ENCODE measurements at places on chromosomes 6 and 20. TPM values are rescaled to one million over a fixed set of nuclear protein-coding genes. Genes with fewer than 3 reads are reported as not detected.
A peak's percentile ranks its signal among the peaks of the same experiment; 100 is the strongest.

Gene CEBPB
- total RNA-seq: 29.1 TPM

Gene PYGB
- total RNA-seq: 32.5 TPM

Gene CABLES2
- 8.6 TPM for total RNA-seq

Gene MAS1
- not detected for total RNA-seq

Gene HNF4A
- total RNA-seq: not detected

Gene C4B
- 3.7 TPM for total RNA-seq

Gene GFRA4
- not detected for total RNA-seq

Gene TRPC4AP
- 51.2 TPM for total RNA-seq

Gene TAAR5
- not detected for total RNA-seq

Gene TAGAP
- total RNA-seq: 140 TPM

- peaks cover 7% of the 10 kb centered on the region for H3K27me3 ChIP-seq
- H3K27ac ChIP-seq: no peak overlapping the region
- no peak overlapping the region for H3K4me3 ChIP-seq
- H3K4me1 ChIP-seq: no peaks in the 10 kb centered on the region
Observed at GRCh38 chr20:64192406-64192805, 28.2 kb downstream of the MYT1 start.

- no peaks in the 10 kb centered on the region for H3K27me3 ChIP-seq
- no peak overlapping the region for H3K27ac ChIP-seq
- no peaks in the 10 kb centered on the region for H3K4me1 ChIP-seq
- no peak for DNase-seq
- H3K4me3 ChIP-seq: no peak overlapping the region
Observed at GRCh38 chr20:1845163-1845523, 50.1 kb upstream of the SIRPA start.

- H3K36me3 ChIP-seq: no peaks in the 10 kb centered on the region
- no peaks in the 10 kb centered on the region for H3K4me1 ChIP-seq
- DNase-seq: no peak
- H3K4me3 ChIP-seq: no peak overlapping the region
Observed at GRCh38 chr20:33589059-33589458, 73.1 kb upstream of the C20orf144 start.

DNA sequence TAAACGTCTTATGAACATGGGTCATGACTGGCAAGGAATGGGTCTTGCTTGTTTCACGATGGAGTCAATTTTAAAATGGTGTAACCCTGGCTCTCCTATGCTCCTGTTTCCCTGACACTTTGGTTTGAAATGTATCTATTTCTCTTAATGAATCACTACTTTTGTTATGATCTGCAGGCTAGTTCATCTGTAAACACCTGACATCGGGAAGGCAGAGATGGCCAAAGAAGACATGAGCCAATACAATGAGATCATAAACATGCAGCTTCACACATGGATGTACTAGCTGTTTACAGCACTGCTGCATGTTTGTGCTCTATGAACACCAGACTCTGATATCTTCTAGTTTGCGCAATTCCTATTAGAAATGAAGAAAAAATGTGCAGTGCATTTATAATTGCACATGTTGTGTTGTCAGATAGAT is 11.0 kb upstream of the RAD21L1 start:
- no peak overlapping the region for H3K27ac ChIP-seq
- H3K36me3 ChIP-seq: no peaks in the 10 kb centered on the region
- peaks cover 34% of the 10 kb centered on the region for H3K4me1 ChIP-seq
- H3K4me3 ChIP-seq: no peak overlapping the region

- peaks cover 21% of the 10 kb centered on the region for H3K4me1 ChIP-seq
- no peaks in the 10 kb centered on the region for H3K27me3 ChIP-seq
- DNase-seq: no peak
- no peak overlapping the region for H3K27ac ChIP-seq
- no peaks in the 10 kb centered on the region for H3K36me3 ChIP-seq
Observed at GRCh38 chr6:32685603-32686002, 19.1 kb upstream of the HLA-DQB1 start.

GRCh38 chr20:55090286-55090685 is 614.9 kb downstream of the DOK5 start:
- H3K27me3 ChIP-seq: no peaks in the 10 kb centered on the region
- no peaks in the 10 kb centered on the region for H3K36me3 ChIP-seq
- no peak for DNase-seq
- no peaks in the 10 kb centered on the region for H3K4me1 ChIP-seq
- H3K4me3 ChIP-seq: no peak overlapping the region

DNA sequence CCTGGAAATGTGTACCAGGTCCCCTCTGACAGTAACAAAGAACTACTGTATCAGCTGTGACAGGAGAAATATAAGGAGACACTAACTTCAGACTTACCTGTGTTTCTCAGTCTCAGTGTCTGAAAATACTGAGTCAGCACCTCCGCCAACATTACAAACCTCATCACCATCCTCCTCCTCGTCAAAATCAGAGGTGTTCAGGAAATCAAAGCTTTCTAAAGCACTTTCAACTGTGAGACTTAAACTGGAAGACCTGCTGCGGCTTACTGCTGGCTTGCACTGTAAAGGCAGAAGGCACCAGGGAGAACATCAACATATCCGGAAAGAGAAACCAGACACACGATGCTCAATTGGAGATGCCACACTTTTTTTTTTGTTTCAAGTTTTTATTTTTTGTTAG is 40.3 kb upstream of the ARMH2 start:
- H3K36me3 ChIP-seq: peaks cover 80% of the 10 kb centered on the region
- H3K4me1 ChIP-seq: peaks cover 53% of the 10 kb centered on the region
- no peak overlapping the region for H3K4me3 ChIP-seq
- H3K27me3 ChIP-seq: no peaks in the 10 kb centered on the region

GRCh38 chr6:89858041-89858440 is 28.4 kb downstream of the CASP8AP2 start:
- H3K4me1 ChIP-seq: no peaks in the 10 kb centered on the region
- no peaks in the 10 kb centered on the region for H3K27me3 ChIP-seq
- no peak overlapping the region for H3K4me3 ChIP-seq

- no peaks in the 10 kb centered on the region for H3K36me3 ChIP-seq
- no peak overlapping the region for H3K27ac ChIP-seq
- H3K27me3 ChIP-seq: no peaks in the 10 kb centered on the region
- H3K4me1 ChIP-seq: no peaks in the 10 kb centered on the region
Observed at GRCh38 chr20:53097371-53097770, 125.2 kb downstream of the TSHZ2 start.

DNA sequence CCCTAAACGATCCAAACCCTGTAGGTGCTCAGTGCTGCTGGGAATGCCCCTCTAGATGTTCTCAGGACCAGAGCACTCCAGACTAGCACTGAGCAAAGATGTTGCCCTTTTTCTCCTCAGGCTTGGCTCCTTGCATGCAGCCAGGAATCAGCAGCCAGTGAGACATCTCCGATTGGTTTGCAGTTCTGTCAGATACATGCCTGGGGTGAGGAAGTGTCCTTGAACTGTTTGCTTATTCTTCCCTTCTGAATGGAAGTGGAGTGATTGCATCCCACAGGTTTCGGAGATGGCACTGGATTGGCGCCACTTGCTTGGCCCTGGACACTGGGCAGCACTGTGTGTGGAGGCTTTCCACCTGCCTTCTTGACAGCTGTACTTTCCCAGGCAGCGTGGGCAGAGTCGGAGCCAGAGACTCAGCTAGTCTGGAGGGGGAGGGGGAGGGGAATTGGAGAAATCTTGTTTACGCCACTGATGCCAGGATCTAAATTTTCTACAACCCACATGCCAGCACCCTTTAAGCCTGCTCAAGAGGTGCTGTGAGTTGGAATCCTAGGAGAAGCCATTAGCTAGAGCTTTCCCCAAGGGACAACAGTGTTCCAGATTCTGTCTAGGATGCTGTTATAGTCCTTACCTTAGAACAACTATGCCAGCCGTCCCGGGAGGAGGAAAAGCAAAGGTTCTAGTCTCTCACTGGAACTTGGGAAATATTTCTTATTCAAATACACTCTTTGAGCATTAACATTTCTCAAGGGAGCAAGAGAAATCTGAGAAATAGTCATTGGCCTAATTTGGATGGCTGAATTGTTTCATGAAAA is 49.2 kb upstream of the SASH1 start:
- H3K4me1 ChIP-seq: no peaks in the 10 kb centered on the region
- no peak overlapping the region for H3K4me3 ChIP-seq
- DNase-seq: no peak
- no peaks in the 10 kb centered on the region for H3K27me3 ChIP-seq
- H3K27ac ChIP-seq: no peak overlapping the region

DNA sequence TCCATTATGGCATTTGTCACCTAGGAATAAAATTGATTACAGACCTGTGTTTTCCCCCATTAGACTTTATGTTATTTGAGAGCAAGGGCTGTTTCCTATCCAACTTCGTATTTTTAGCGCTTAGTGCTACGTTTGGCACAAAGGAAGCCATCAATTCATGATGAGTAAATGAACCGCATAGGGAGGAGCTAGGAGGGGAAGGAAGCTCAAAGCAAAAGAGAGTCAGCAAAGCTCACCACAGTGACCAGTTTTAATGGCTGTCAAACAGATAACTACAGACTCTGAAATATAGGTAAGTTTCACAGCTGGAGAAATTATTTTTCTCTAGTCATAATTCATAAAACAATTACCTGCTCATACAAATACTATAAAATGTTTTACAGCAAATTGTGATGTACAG is 6.9 kb upstream of the SAMD3 start:
- H3K27ac ChIP-seq: no peak overlapping the region
- no peaks in the 10 kb centered on the region for H3K4me1 ChIP-seq
- no peak for DNase-seq
- no peak overlapping the region for H3K4me3 ChIP-seq

DNA sequence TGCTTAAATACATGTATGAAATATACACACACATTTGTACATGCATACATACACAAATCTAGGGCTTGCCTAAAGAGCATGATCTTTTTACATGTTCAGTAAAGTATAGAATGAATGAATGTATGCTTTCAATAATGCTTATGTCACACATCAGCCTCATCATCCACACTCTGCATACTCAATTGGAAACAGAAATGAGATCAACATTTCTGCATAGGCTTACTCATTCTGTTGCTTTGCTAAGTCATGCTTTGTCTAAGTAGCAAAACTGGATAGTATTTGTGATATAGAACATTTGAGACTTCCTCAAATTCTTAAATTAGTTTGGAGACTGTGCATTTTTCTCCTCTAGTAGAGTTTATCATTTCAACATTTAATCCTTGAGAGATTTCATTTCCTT is 343.3 kb downstream of the ADGRB3 start:
- no peaks in the 10 kb centered on the region for H3K36me3 ChIP-seq
- H3K4me1 ChIP-seq: no peaks in the 10 kb centered on the region
- no peak overlapping the region for H3K27ac ChIP-seq
- no peaks in the 10 kb centered on the region for H3K27me3 ChIP-seq

DNA sequence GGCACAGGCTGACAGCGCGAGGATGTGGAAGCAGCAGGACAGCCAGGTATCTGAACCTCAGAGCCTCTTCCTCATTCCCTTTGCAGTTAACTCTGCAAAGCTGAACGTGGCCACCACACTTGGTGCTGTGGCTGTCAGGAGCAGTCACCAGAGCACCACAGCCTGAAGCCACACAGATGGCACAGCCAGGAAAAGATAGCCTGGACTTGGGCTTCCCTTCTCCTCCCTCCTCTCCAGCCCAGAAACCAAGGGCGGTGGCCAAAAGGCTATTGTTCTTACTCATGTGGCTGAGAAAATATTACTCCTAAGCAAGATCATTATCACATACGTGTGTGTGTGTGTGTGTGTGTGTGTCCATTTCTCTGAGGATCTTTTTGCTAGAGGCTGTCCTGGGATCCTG is 39.8 kb downstream of the CD164 start:
- no peak overlapping the region for H3K27ac ChIP-seq
- H3K36me3 ChIP-seq: no peaks in the 10 kb centered on the region
- H3K4me3 ChIP-seq: no peak overlapping the region
- no peak for DNase-seq
- H3K27me3 ChIP-seq: no peaks in the 10 kb centered on the region
- no peaks in the 10 kb centered on the region for H3K4me1 ChIP-seq

DNA sequence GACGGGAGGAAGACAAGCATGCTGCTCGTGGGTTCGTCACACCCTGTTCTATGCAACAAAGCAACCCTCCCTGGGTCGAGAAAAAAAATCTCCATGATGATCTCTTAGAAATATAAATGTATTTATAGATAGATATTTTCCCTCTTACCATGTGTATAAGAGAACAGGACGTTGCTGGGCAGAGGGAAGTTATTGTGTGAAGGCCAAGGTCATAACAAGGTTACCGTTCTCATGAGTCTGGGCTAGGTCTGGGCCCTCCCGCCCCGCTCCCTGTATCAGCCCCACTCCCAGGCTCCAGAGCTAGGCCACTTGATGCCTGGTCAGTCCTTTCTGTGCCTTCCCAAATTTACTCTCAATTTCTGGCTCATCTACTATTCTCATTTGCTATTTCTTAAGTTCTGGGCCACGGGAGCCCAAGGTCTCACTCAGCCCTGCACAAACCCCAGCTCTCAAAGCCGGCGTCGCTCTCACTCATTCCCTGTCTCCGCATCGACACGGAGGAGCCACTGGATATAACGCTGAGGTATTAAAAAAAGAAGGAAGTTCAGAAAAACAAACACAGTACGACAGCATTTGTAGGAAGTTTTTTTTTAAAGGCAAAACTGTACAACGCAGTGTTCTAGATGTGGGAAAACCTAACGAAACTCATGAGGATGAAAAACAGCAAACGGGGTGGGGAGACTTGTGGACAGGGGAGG is 96.8 kb downstream of the PSMG4 start:
- peaks cover 35% of the 10 kb centered on the region for H3K4me1 ChIP-seq
- peak overlapping the region; percentile 61 for H3K4me3 ChIP-seq
- peak overlapping the region; percentile 82 for H3K27ac ChIP-seq
- no peak for DNase-seq
- H3K36me3 ChIP-seq: no peaks in the 10 kb centered on the region

DNA sequence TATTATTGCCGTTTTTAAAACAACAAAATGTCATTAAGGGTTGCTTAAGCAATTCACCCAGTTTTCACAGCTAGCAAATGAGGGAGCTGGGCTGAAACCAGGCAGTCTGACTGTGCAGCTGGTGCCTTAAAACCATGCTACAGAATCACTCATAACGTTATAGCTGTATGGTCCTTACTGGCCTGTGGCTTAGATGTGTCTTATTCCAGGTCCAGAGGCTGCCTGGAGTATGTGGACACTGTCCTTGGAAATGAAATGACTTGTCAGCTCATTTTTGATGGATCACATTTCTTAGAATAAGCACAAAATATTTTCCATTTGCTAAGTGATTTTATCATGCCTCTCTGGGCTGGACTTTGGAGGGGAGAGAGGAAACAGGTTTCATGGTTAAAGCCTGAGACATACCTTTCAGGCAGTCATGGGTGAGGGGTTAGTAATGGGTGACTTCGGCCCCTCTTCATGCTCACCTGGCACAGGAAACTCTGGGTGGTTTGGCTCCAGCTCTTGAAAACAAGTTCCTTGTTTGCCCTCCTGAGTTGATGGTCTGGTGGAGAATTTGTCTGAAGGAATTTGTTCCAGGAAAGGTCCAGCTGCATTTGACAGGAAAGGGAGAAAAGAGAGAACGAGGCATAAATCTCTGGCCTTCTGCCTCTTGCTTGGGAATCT is 823.2 kb downstream of the DHX35 start:
- H3K4me3 ChIP-seq: no peak overlapping the region
- no peaks in the 10 kb centered on the region for H3K36me3 ChIP-seq
- DNase-seq: no peak
- H3K27ac ChIP-seq: no peak overlapping the region

Measured in CD8-positive, alpha-beta memory T cell (primary cell).